ENCODE measurements at places on chromosomes 2 and 18. TPM values are rescaled to one million over a fixed set of nuclear protein-coding genes. Genes with fewer than 3 reads are reported as not detected.

GRCh38 chr2:231133365-231134099 lies 8.7 kb upstream of the HTR2B start:
- no peak for DNase-seq

The PHLPP1 gene
- 10.0 TPM for polyA plus RNA-seq

The SKOR2 gene
- polyA plus RNA-seq: not detected

The RGPD3 gene
- polyA plus RNA-seq: 0.09 TPM

DNA sequence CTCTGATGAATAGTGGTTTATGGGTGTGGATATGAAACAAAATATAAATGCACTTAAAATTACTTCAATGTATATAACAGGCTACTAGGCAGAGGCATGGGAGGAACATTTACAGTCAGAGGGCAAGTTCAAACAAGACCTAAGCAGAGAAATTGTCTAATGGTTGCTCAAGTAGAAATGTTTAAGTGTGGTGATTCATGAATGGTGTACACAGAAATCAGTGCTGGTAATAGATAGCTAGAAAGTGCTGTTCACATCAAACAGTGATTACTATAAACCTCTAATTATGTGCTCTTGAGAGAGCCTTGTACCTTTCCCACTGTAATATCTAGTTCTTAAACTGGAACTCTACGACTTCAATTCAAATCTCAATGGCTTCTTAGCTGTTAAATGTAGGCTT lies 485.1 kb downstream of the NRXN1 start:
- no peak for DNase-seq

GRCh38 chr2:11571170-11571569 lies 37.3 kb downstream of the GREB1 start:
- DNase-seq: no peak

- no peak for DNase-seq
Observed at GRCh38 chr2:64605991-64606478, 47.7 kb downstream of the SERTAD2 start.

GRCh38 chr2:195461010-195461409 lies 196.0 kb upstream of the SLC39A10 start:
- DNase-seq: no peak

DNA sequence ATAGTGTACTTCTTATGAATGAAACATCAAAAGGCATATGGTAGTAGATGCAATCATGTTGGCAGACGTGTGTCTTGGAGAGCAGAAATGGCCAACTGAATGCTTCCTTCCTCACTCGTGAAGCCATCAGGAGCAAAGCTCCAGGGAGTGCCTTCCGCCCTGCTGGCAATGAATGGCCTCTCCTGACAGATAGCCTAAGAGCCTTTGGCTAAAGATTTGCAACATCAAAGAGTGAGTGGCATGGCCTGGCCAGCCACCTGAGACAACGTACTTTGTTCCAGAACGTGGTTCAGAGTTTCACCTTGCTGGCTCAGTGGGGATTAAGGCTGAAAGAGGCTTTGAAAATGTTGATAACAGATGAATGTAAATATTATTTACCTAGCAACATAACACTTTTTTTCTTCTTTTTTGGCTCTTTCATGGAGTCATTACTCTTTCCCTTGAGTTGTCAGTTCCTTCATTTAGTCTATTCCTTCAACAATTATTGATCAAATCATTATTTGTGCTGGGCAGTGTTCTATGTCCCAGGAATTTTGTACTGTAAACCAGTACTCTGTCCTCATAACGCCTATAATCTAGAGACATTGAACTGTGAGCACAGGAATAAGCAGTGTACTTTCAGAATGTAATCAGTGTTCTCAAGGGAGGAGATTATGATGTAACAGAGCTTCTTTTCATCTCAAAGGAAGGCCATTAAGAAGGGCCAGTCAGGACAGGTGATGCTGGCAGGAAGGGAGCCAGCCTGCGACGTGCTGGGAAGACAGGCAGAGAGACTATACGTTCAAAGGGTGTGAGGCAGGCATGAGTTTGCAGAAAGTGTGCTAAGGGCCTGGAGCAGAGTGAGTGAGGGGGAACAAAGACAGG lies 59.4 kb upstream of the SH3RF3 start:
- DNase-seq: no peak

The CNGA3 gene
- polyA plus RNA-seq: 0.04 TPM

GRCh38 chr2:42153944-42154581 lies 15.1 kb upstream of the EML4 start:
- no peak for DNase-seq

DNA sequence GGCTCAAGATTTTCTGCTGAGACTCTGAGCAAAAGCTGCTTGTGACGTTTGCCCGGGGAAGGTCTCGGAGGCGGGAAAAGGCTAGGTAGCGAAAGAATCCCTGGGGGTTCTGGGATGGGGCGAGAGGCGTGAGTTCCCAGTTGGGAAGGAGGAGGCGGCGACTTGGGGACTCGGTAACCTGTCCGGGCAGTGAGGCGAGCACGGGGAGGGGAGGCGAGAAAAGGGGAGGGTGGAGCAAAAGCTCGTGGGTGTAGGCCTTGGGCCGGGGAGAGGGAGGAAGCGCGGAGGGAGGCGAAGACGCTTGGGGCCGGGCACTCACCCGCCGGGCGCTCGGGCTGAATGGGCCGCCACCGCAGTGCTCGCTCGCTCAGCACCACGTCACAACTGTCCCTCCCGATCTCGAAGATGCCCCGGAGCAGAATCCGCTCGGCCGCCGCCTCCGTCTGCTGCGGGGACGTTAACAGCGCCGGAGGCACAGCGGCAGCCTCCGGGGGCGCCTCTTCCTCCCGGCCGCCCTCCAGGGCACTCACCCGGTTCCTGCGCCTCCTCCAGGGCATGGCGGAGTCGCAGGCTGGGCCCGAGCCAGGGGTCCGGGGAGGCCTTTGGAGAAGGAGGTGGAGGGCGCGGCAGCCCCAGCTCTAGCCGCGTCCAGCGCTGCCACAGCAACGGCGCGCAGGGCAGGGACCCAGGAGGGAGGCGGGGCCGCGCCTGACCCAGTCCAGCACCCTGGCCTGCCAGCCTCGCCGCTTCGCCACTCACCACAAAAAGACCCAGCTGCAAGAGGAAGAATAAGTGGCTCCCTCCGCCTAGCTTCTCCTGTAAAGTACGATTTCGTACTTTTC lies at the start of gene CERKL:
Gene CERKL, minus strand, starts transcription at position 656 of the 842 bp plus-strand sequence. Its CDS starts 99 bp downstream, at position 557.
- peak; percentile 13 for DNase-seq

DNA sequence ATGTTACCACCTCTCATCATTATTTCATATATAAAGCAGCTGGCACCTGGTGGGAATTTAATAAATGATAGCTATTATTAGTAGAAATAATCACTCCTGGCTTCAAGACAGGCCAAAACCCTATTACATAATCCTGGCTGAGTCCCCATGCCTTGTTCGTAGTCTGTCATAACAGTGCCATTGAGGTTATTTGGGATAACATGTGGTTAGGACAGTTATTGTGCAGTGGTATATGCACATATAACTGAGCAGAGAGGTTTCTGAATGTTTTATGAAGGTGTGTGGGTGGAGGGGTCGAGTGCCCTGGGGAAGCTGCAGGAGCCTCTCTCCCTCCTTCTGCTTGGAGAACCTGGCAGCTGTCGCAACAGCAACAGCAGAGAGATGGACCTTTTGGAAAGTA lies 162.4 kb upstream of the NABP1 start:
- DNase-seq: no peak

GRCh38 chr2:199602271-199602895 lies 144.6 kb upstream of the SATB2 start:
- DNase-seq: no peak

DNA sequence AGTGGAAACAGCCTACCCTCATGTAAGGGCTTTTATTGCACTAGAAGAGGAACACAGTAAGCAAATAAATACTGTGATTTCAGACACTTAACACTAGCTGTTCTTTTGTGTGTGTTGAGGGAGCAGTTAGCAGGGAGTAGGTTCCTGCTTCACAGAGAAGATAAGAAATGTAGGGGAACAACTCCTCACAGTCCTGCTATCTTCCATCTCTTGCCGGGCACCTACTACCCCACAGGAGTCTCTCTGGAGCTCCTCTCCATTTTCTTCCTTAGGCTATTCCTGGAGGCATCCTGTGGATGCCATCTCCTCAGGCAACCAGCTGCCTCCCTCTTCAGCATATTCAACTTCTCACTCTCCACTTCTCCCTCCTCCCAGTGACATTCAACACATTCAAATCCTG lies 145.0 kb downstream of the SRBD1 start:
- DNase-seq: no peak

DNA sequence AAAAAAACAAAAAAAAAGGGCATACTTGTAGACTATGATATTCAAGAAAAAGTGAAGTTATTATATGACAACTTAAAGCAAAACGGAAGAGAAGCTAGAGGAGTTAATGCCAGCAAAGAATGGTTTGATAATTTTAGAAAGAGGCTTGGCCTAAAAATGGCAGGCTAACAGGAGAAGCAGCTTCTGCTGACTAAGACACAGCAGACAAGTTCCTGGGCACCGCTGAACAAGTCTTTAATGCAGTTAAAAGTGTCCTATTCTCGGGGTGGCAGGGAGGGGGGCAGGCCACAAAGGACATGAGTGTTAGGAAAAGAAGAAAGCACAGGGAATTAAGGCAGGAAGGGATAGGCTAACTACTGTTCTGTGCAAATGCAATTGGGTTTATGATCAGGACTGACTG lies 50.3 kb upstream of the GAREM2 start:
- no peak for DNase-seq

GRCh38 chr2:9189901-9190300 lies 16.7 kb upstream of the ASAP2 start:
- no peak for DNase-seq

The C2orf80 gene
- polyA plus RNA-seq: not detected

The IL36RN gene
- 0.15 TPM for polyA plus RNA-seq

- peak; percentile 95 for DNase-seq
Observed at GRCh38 chr2:27071277-27071989, at the start of gene OST4. OST4 (minus strand) TSS chr2:27071654.

DNA sequence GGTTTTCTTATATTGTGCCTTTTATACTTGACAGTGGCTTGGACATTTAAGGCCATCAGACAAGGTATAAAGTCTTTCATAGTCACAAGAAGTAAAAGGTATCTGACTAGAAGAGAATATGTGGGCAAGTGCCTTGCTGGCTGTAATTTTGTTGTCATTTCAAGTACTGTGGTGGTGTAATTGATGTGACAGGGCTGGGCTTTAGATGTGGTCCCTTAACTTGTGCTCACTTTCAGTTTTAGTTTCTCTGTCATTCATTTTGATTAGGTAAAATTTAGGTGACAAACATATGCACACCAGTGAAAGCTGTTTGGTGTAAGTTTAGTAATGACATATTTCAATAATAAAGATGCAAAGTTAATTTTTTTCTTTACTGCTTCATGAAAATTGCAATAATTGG lies 31.2 kb upstream of the TBR1 start:
- no peak for DNase-seq

The ACMSD gene
- 1.8 TPM for polyA plus RNA-seq

DNA sequence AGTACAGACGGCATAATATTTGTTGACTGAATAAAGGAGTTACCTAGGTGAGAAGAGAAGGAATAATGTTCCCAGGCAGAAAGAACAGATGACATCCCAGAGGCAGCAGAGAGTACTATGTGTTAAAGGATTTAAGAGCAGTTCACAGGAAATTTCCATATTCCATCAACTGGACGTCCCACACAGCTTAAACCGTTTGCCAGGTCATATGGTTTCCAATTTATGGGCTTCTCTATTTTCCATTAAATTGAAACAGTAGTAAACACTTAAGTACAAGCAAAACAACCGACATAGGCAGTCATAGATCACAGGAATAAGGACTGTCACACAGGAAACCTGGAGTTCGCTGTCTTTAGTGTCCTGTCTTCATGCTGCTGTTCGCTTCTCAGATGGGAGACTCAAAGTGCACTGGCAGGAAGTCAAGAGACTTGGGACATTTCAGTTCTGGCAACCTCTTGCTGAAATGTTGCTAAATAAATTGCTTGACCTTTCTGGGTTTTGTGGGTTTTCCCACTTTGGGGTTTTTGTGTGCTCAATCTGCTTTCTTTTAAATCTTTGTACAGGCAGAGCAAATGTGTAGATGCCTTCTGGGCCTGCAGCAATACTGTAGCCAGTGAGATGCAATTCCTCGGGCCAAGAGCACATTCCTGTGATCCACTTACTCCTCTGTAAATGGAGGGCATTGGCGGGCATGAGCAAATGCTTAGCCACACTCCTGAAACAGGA lies 5.8 kb upstream of the PIEZO2 start:
- DNase-seq: no peak

DNA sequence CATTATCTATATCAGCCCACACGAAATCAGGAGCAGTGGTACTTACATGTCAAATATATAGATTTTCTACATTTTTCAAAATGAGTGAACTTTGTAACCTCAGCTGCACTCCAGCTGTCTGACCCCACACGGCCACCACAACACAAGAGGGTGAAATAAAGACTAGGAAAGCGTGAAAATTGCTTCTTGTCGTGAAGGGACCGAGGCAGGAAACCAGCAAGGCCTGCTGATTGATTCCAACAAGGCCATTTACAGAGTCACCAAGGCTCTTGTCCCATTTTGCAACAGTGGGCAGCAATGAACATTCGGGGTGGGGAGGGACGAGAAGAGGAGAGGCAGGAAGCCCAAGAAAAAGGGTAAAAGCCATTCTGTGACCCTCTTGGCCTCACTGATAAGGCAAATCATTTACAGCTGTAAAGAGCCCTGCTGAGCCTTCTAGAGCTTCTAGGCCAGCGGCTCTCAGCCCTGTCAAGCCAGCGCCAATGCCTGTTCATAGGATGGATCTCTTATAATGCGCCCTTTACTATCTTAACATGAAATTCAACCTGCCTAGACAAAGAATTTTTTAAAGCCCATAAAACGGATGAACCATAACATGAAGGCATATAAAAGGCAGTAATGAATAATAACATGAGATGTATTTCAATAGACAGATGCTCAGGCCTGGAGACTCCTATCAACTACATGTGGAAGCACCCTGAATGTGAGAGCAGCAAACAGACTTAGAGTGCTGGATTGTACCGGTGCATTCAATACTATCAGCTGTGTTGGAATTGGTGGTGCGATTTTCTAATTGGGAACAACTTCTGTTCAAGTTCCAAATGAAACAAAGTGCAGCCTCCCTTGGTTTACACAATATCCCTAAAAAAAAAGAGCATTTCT lies 269.0 kb downstream of the CDCA7 start:
- no peak for DNase-seq

- no peak for DNase-seq
Observed at GRCh38 chr18:10120622-10121021, 206.8 kb downstream of the VAPA start.

- DNase-seq: no peak
Observed at GRCh38 chr18:79945118-79946042, 6.1 kb downstream of the SLC66A2 start.

GRCh38 chr2:127637725-127638252 lies 8.2 kb upstream of the GPR17 start:
- DNase-seq: no peak

DNA sequence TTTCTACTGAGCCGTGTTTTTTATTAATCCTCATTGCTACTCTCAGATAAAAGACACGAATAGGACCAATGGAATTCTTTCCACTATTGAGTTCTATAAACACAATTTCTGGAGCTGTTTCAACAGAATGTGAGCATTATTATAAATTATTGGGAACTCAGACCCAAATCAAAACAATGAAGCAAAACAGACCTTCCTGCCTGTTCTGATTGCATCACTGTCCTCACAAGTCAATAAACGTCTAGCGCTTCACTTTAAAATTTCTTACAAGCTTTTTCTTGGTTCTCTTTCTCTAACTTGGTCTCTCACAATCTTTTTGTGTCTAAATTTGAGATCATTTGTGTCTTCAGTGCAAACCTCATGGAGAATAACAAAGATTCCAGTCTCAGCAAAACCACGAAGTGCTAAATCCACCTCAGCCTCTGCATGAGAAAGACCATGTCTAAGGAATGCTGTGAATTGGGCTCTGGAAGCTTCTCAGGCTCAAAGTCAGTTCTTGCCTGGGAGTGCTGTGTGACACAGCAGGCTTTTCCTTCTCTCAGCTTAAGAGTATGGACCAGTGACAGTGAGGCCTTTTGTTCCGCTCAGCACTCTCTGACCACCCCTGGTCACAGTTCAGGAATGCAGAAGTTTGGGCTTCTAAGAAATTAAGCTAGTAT lies 22.8 kb downstream of the ARHGAP28 start:
- no peak for DNase-seq

All from right lung (tissue), 10 donors.